ENCODE measurements at places on chromosomes 2 and 18.

- DNase-seq: no peak
These were observed 729.6 kb upstream of the ZNF804A start for GRCh38 chr2:183868707-183869106.

- peak; percentile 95 for DNase-seq
These were observed 32.3 kb downstream of the STEAP3 start for GRCh38 chr2:119255760-119256581.

- DNase-seq: no peak
These were observed 78.3 kb downstream of the TGIF1 start for GRCh38 chr18:3528231-3528630.

DNA sequence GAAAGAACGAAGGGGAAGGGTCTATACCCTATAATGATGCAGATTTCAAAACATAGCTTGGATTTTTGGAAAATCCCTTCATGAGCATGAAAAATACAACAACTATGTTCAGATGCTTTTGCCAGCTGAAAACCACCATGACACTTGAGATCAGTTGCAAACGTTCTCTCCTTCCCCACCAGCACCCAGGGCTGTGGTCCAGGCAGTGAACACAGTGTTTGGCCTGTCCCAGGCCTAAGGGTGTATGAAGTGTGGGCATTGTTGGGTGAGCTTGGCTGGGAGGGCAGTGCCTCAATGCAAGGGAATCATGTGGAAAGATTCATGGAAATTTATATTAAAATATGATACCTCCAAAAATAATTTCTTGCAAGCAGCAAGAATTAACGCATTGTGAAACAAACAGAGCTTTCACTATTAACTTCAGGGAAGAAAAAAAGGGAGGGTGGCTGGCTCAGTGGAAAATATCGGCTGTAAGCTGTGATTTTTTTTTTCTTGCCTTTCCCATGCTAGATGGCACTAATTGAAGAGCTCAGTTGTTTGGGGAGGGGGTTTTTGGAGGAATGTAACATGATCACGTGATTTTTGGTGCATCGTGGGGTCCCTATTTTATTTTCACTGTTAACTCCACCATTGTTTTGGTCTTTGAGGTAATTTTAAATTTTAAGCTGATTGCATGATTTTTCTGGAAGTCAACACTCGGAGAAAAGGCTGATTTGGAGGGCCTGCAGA, 52.0 kb downstream of the CDC42EP3 start:
- no peak for DNase-seq

- no peak for DNase-seq
These were observed 34.9 kb downstream of the ANO7 start for GRCh38 chr2:241223211-241224017.

DNA sequence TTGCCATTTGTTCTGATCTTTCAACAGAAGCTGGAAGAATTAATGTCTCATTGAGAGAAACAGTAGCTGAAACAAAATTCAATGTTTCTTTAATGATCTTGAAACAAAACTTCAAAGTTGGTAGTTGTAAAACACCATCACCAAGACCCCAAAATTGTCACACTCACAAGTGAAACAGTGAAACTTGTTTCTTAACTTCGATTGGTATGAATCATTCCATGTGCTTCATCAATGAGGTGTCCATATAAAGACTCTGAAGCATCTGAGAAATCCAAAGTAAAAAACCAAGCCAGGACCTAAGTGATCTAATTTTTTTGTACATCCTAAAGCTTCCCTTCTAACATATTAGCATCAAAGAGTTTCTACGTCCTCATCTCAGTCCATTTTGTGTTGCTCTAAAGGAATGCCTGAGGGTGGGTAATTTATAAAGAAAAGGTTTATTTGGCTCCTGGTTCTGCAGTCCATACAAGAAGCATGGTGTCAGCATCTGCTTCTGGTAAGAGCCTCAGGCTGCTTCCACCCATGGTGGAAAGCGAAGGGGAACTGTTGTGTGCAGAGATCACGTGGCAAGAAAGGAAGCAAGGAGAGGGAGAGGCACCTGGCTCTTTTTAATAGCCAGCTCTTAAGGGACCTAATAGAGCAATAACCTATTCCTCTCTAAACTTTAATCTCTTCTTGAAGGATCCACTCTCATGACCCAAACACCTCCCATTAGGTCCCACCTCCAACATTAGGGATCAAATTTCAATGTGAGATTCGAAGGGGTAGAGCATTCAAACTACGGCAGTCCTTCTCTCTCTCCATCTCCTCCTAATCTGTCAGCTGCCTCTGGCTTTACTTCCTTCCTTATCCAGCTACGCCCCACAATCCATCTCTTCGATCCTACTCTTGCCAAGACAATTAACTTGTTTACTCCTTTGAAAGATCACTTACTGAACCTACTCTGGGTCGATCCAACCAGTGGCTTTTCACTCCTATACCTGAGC, 20.7 kb upstream of the TLK1 start:
- no peak for DNase-seq

DNA sequence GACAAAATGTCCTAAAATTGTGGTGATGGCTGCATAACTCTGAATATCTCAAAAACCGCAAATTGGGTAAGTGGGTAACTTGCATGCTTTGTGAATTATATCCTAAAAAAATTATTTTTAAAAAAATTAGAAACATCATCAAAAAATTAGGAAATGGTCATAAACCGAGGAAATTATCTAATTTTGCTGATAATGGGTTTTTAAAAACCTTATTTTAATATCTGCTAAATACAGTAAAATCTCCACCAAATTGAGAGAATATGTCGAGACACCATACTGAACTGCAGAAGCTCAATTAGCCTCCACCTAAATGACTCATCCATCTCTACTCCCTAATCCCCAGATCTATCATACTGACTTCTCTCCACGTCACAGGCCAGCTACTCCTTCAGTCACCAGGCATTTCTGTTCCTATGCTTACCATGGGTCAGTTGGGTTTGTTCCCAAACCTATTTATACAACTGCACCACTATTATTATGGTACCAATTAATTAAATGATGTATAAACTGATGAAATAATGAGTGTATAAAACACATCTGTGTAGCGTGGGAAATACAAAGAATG, 36.1 kb downstream of the SPIRE1 start:
- DNase-seq: no peak

Measured in HS-27A (cell line).